ENCODE measurements at places on chromosomes 4 and X.

DNA sequence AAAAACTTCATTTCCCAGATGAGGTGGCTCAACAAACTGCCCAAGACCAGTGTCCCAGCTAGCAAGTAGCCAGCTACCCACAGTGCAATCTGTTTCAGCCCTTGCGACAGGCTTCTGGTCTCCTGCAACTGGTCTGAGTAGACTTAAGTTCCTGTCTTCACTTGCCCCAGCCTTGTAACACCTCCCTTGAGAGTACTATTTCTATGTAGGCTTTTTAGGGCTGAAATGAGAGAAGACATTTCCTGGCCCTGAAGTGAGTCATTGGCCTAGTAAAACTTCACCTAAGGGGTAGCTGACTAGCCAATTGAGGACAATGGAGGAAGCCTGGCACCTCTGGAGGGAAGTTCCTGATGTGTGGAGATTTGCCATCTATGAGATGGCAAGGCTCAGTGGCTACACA lies 80.1 kb upstream of the STIM2 start:
- no peaks in the 10 kb centered on the region for H3K36me3 ChIP-seq
- H3K27me3 ChIP-seq: no peaks in the 10 kb centered on the region
- no peaks in the 10 kb centered on the region for H3K4me1 ChIP-seq
- no peak overlapping the region for H3K4me3 ChIP-seq
- H3K27ac ChIP-seq: no peak overlapping the region
- DNase-seq: no peak

DNA sequence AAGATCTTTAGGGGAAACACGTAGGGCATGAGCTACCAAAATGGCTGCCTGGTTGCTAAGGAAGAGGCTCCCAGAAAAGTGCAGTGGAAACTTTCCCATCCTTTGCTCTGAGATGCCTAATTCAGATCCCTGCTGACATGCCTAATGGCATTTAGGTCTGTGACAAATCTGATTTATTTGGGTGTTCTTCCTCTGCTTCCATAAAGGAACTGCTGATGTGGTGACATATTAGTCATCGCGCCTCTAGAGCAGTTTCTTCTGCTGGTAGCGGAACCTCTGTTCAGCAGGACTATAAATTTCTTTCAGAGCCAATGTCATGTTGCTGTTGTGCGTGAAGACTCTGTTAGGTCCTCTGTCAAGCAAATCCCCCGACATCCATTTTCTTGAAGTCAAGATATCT lies 310.0 kb downstream of the PDHA2 start:
- no peaks in the 10 kb centered on the region for H3K27me3 ChIP-seq
- no peaks in the 10 kb centered on the region for H3K4me1 ChIP-seq
- H3K4me3 ChIP-seq: no peak overlapping the region
- no peak for DNase-seq

GRCh38 chr4:81472281-81473182 lies 825 bp upstream of the RASGEF1B start:
- H3K27me3 ChIP-seq: peaks cover 8% of the 10 kb centered on the region
- peak overlapping the region; percentile 69 for H3K27ac ChIP-seq
- peak; percentile 60 for DNase-seq
- H3K4me3 ChIP-seq: peak overlapping the region; percentile 2
- H3K36me3 ChIP-seq: no peaks in the 10 kb centered on the region

GRCh38 chr4:112540695-112541094 lies 24.7 kb upstream of the NEUROG2 start:
- H3K4me3 ChIP-seq: no peak overlapping the region
- H3K27me3 ChIP-seq: no peaks in the 10 kb centered on the region
- H3K36me3 ChIP-seq: peaks cover 16% of the 10 kb centered on the region
- no peak for DNase-seq

- no peaks in the 10 kb centered on the region for H3K27me3 ChIP-seq
- no peaks in the 10 kb centered on the region for H3K36me3 ChIP-seq
- no peak for DNase-seq
Observed at GRCh38 chrX:66002824-66003680, 36.8 kb downstream of the VSIG4 start.

GRCh38 chrX:39627257-39627656 lies 470.5 kb downstream of the BCOR start:
- no peaks in the 10 kb centered on the region for H3K27me3 ChIP-seq
- H3K4me1 ChIP-seq: peaks cover 1% of the 10 kb centered on the region
- H3K27ac ChIP-seq: no peak overlapping the region
- H3K4me3 ChIP-seq: no peak overlapping the region
- no peak for DNase-seq

Measured in DND-41 (cell line).